ENCODE measurements at places on chromosomes 6 and 20.

DNA sequence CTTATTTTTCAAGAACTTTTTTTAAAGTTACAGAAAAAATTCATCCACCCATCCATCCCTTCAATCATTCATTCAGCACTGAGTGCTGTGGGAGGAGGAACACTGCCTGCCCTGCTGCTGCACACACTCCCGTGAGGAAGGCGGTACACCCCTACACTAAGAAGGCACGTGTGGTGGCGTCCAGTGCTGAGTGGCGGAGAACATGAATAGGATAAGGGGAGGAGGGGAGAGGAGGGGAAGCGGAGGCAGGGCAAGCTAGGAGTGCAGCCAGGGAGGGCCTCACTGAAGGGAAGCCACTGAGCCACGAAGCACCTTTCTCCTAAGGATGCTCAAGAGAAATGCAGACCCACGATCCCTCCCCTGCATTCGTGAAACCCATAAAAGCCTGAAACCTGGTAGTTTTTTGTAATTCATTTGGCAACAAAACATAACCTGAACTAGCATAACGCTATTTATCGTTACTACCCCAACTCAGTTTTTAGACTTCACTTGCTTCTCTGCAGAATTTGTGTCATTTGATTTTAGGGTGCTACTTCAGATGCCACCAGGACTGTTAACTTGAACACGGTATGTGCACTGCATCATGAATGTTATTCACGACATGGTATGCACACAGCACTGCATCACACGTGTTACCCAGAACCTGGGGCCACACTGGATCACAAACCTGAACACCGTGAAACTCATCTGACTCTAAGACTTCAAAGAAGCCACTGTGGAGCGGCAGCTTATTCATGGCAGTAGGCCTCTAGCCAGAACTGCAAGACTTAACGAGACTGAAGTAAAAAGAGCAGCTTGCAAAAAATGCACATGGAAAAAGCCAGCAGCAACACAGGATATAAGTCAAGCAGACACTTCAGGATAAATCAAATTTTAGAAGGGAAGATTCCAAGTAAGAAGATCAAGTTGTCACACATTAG, 3.5 kb downstream of the RNASET2 start:
- DNase-seq = no peak

DNA sequence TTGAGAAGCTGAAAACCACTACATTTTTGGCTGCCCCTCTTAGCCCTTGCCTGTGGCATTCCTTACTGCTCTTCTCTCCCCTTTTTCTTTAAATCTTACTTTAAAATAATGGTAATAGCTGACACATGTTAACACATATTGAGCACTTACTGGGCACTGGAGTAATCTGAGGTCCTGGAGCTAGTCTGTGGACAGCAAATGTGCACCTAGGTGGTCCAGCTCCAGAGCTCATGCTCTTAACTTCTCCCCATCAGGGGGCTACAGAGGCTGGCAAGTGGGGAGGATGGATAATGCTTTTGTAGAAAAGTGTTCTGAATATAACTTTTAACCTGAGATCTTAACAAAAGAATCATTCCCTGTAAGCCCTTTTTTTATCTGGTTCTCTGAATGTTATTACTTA, 74.8 kb downstream of the ADGRB3 start:
- no peak for DNase-seq

- no peak for DNase-seq
These were observed at the start of gene LBP for GRCh38 chr20:38346247-38346651. Gene LBP, plus strand, starts transcription at chr20:38346482. Its CDS starts 35 bp downstream, at chr20:38346517.

DNA sequence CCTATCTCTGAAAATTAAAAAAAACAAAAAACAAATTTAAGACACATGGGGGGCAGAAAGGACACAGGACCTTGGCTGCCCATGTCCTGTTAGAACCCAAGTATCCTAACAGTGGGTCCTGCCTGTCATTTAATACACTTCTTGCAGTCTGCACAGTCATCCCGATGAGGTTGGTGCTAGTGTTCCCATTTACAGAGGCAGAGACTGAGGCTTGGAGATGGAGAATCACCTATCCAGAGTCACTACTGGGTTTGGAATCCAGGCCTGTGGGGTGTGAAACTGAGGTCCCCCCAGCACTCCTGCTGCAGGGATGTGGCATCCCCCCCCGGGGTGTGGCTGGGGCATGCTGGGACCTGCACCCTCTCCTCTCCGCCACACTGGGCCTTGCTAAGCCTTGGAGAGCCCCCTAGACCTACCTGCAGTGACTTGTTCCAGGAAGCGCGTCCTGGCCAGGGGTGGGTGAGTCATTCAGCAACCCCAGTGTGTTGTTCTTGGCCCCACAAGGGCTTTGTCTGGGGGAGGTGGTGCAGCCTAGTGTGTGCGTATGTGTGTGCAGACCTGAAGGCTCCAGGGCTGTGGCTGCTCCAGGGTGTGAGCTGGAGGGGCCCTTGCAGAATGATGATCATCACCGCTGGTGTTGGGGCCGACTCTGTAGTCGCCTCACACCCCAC, 49.7 kb downstream of the BCAS4 start:
- DNase-seq = peak; percentile 35

DNA sequence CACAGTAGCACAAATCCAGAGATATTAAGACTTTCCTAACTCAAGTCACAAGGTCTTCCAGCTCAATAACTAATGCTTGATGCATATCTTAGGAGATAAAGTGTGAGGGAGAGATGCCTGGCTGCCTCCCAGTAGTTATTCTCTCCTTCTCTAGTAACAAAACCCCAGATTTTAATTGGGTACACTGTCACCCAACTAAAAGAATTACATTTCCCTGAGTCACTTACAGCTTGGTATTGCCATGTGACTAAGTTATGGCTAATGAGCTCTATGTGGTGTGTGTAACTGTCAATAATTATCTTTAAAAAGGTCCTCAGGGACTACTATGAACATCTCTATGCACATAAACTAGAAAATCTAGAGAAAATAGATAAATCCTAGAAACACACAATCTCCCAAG, 32.0 kb downstream of the KIF6 start:
- DNase-seq = no peak

- DNase-seq = peak; percentile 64
These were observed 13.8 kb upstream of the GTF3C6 start for GRCh38 chr6:110944681-110945151.

- no peak for DNase-seq
These were observed 7.8 kb downstream of the TMC2 start for GRCh38 chr20:2544211-2544610.

DNA sequence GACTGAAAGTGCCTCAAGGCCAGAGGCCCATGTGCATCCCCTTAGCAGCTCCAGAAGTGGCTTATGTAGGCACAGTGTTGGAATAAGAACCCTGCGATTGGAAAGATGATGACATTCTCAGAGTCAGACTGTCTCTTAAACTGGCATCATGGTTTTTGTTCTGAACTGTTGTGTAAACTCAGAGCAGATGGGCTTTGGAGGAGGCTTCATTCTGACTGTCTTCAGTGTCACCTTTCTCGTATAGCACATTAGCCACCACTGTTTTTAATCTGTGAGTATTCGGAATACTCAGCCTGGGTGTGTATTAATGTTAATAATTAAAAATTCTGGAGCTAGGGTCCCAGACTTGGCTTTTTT, 140.9 kb downstream of the JARID2 start:
- no peak for DNase-seq

DNA sequence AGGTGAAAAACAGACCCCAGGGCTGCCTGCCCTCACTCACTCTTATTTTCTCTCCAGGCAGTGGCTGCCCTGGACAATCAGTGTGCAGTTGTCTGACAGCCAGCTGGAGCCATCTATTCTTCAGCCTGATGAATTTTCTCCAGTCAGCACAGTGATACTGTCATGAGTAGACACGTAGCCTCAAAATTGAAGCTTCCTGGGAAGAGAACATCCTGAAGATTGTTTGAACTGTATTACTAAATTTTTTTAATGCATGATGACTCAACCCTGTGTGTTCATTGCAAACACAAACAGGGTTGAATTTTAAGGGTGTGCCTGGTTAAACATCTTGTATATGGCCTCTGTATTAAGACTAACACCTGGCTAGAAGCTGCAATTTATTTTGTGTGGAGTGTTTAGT, 49.8 kb upstream of the STXBP5 start:
- peak; percentile 47 for DNase-seq

- no peak for DNase-seq
These were observed 60.2 kb upstream of the TMEM244 start for GRCh38 chr6:129921169-129921817.

DNA sequence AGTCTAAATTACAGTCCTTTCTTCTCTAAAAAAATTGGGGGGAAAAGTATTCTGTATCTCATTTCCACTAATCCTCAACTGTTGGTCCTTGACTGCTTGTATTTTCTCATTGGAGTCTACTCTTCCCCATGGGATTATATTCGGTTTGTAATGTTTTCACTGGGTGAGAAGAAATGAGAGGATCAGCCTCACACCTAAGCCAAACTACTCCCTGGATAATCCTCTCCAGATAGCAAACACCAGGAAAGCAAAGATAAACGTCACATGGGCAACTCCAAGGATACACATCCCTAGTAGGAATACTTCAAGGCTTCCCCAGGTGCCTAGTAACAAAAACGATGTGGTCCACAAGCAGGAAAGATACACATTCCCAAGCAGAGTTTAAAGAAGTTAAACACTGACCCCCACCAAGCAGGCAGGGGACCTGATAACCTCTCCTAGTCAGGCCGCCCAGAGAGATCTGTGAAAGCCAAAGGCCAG, 53.9 kb upstream of the SOX4 start:
- DNase-seq = no peak

GRCh38 chr20:34558320-34559218, at the start of gene MAP1LC3A:
Gene MAP1LC3A, plus strand, starts transcription at chr20:34558718. Its CDS starts 151 bp downstream, at chr20:34558869.
- DNase-seq = peak; percentile 53

DNA sequence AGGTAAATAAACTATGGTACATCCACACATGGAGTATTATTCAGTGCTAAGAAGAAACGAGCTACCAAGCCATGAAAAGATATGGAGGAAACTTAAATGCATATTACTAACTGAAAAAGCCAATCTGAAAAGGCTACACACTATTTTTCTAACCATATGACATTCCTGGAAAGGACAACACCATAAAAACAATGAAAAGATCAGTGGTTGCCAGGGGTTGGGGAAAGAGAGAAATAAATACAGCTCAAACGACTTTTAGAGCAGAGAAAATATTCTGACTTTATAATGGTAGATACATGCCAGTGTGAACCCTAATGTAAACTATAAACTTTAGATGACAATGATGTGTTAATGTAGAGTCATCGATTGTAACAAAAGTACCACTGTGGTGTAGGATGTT, 225.9 kb upstream of the BTBD3 start:
- no peak for DNase-seq

DNA sequence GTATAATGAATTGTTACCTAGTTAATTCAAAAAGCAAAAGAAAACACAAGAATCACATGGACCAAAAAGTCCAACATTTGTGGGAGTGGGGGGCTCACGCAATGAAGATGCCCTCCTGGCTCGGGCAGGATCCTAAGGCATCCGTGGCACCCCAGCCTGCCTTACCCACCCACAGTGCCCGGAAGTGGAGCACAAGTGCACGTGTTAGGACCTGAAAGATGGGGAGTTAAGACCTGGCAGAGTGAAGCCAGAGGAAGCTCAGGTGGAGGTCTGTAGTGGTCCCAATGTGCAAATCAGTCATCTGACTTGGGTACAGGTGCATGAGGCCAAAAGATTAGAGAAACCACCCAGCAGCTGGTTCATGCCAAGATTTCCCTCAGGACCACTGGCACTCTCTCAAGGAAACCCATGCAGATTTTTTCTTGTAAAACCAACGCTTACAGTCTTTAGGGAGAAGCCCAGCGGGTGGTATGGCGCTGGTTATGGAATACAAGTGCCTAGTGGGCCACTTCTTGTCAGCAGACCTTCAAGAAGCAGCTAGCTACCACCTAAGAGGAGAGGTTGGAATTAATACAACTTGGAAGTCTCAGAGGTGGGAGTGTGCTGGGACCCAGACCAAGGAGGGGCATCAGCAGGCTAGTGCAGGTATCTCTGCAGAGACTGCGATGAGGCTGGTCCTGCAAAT, 42.1 kb downstream of the BFSP1 start:
- DNase-seq = no peak

DNA sequence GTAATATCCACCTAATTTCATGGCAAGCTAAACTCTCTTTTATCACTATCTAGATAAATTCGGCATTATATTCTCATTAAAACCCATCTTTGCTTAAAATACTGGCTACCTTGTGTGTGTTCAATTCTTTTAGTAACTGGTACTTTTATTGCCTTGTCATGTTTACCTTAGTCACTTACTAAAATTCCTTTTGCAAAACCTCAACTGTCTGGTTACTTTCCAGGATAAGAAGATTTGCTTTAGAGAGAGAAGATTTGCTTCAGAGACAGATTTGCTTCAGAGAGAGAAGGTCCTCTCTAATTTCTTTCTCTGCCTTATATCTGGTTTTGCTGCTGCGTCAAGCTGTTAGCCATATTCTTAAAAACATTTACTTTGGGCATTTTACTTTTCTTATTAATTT, 151.5 kb upstream of the MLIP start:
- no peak for DNase-seq

- DNase-seq = no peak
These were observed 3.8 kb downstream of the NFKBIE start for GRCh38 chr6:44261581-44261980.

GRCh38 chr20:60948224-60948623, 303.8 kb upstream of the CDH4 start:
- no peak for DNase-seq

Data from SW480 (cell line).